ENCODE measurements at places on chromosomes 1 and 21.
A peak's percentile ranks its signal among the peaks of the same experiment; 100 is the strongest.

DNA sequence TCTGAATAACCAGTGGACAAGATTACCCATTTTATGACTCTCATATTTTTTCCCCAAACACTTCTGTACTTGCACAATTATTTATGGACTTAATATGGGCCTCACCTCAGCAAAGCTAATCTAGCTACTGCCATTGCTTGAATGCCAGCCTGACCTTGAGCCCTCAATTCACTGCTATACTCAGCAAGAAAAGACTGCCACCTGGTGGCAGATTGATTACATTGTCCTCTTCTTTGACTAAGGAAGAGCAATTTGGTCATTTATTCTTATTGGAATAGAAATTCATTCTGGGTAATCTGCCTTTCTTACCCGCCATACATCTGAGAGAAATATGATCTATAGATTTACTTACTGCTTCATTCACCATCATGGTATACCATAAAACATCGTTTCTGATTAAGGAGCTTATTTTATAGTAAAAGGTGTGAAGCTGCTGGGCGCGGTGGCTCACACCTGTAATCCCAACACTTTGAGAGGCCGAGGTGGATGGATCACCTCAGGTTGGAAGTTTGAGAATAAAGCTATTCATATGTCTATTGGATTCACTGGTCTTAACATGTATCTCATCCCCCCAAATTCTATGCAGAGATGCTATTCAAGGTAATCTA is 32.9 kb upstream of the DIPK1A start:
- DNase-seq = peak; percentile 62

GRCh38 chr1:16114527-16115467 is 41.1 kb downstream of the EPHA2 start:
- DNase-seq = peak; percentile 42

DNA sequence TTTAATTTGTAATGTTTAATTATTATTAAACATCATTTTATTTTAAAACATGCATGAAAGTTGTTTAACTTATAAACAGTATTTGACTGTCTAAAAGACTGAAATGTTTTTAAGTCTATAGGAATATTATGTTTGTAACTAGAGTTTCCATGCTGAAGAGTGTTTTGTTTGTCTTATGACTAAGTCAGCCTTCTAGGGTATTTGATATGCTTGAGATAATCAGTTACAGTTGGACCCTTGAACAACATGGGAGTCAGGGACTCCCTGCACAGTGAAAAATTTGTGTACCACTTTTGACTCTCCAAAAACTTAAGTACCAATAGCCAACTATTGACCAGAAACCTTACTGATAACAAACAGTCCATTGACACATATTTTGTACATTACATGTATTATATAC is 45.5 kb upstream of the KANK4 start:
- no peak for DNase-seq

DNA sequence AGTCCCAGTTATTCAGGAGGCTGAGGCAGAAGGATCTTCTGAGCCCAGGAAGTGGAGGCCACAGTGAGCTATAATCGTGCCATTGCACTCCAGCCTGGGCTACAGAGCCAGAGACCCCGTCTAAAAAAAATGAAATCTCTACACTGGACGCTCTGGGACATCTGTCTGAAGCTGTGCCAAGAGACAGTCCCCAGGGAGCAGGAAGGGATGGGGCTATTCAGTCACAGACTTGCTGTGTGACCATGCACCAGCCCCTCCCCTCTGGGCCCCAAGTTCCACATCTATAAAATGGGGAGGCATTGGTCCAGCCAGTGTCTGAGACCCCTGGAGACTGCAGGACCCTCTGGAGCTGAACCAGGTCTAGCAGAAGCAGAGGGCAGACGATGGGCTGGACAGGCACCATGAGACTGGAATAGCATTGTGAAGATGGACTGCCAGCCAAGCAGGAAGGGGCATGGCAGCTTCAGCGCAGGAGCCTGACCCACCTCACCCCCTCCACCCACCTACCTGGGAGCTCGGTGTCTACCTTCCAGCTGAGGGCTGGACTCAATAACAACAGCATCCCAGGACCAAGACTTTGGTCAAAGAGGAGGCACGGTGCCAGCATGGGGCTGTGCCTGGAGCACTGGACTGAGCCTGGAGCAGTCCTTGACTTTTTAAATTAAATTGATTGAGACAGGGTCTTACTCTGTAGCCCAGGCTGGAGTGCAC is 1.4 kb downstream of the TMEM54 start:
- DNase-seq = no peak

DNA sequence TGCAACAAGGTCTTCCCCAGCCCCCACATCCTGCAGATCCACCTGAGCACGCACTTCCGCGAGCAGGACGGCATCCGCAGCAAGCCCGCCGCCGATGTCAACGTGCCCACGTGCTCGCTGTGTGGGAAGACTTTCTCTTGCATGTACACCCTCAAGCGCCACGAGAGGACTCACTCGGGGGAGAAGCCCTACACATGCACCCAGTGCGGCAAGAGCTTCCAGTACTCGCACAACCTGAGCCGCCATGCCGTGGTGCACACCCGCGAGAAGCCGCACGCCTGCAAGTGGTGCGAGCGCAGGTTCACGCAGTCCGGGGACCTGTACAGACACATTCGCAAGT is 3.8 kb downstream of the ZBTB18 start:
- DNase-seq = no peak

Measured in right forelimb (tissue), 1 donor.